ENCODE measurements at places on chromosomes 12 and 14. TPM values are rescaled to one million over a fixed set of nuclear protein-coding genes. Genes with fewer than 3 reads are reported as not detected.

Gene POTEG
- not detected for total RNA-seq

Gene KCTD10
- 36.5 TPM for total RNA-seq

DNA sequence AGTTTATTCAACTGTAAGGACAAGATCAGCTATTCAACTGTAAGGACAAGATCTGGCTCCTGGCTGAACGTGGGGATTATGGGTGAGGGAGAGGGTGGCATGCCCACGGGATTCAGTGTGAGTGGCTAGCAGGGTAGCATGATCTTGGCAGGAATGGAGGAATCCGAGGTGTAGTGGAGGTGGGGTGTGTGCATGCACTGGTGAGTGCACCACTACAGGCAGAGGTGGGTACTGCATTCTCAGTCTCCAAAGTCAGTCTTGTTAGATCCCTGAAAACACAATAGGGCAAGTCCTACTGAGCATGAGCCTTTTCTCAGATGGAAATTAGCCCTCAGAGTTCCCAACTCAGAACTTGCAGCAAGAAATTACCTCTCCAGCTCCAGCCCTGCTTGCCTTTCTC is 32.2 kb upstream of the DCD start:
- DNase-seq, result no peak
- no peaks in the 10 kb centered on the region for H3K4me1 ChIP-seq
- no peak overlapping the region for H3K27ac ChIP-seq
- H3K27me3 ChIP-seq, result peaks cover 4% of the 10 kb centered on the region

DNA sequence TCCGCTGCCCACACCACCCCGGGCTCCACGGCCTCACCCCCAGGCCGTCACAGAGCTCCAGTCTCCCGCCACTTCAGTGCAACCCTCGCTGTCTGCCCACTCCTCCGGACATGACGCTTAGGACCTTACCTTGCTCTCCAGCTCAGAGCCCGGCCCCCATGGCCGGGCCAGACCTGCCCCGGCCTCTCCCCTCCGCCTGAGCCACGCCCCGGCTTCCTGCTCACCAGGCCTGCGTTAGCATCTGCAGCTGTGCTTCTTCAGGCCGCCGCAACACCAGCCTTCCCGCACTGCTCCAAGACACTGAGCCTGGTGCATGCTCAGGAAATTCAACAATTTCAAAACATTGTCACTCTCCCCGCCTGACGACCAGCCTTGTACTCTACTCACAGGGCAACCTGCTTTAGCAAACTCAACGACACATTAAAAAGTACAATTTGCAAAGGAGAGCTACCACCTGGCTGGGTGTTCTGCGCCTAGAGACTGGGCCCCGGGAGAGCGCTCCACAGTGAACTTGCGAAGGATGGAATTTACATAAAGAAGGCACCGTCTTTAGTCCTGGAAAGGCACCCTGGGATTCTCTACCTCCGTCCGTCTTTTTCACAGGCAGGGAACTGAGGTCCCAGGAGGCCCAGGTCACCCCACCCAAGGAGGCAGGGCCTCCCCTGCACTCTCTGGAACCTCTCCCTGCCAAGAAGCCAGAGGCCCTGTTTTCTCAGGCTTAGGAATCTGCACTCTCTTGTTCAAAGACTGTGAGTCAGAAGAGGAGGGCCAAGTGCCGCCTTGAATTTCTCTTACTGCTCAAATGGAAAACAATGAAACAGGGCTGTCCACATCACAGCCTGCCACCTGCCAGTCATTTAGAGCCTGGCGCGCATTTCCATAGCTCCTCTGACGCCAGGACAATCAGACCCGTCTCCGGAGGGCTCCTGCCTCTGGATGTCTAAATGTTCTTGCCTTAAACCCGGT is 51.3 kb downstream of the STX2 start:
- no peaks in the 10 kb centered on the region for H3K27me3 ChIP-seq
- peaks cover 9% of the 10 kb centered on the region for H3K36me3 ChIP-seq
- no peak overlapping the region for H3K4me3 ChIP-seq
- no peak overlapping the region for H3K27ac ChIP-seq
- DNase-seq, result no peak
- no peaks in the 10 kb centered on the region for H3K4me1 ChIP-seq

GRCh38 chr12:21831791-21832344 is 57.4 kb upstream of the KCNJ8 start:
- H3K4me1 ChIP-seq, result no peaks in the 10 kb centered on the region
- no peaks in the 10 kb centered on the region for H3K27me3 ChIP-seq
- H3K27ac ChIP-seq, result no peak overlapping the region
- DNase-seq, result peak; percentile 57

DNA sequence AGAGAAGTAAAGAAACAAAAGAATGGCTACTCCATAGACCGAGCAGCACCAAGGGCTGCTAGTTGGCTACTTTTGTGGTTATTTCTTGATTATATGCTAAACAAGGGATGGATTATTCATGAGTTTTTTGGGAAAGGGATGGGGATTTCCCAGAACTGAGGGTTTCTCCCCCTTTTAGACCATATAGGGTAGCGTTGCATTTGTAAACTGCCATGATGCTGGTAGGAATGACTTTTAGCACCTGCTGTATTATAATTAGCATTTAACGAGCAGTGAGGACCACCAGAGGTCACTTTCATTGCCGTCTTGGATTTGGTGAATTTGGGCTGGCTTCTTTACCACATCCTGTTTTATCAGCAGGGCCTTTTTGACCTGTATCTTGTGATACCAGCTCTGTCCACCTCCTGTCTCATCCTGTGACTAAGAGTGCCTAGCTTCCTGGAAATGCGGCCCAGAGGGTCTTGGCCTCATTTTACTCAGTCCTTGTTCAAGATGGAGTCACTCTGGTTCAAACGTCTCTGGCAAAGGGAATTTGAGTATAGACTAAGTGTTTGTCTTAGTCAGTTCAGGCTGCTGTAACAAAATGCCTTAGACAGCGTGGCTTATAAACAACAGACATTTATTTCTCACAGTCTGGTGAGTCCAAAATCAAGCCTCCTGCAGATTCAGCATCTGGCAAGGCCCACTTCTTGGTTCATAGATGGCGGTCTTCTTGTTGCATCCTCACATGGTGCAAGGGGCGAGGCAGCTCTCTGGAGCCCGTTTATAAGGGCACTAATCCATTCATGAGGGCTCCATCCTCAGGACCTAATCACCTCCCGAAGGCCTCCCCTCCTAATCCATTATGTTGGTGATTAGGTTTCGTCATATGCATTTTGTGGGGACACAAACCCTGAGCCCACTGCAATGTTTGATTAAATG is 348.3 kb upstream of the SFSWAP start:
- no peak overlapping the region for H3K4me3 ChIP-seq
- no peaks in the 10 kb centered on the region for H3K36me3 ChIP-seq
- no peaks in the 10 kb centered on the region for H3K4me1 ChIP-seq
- DNase-seq, result no peak

DNA sequence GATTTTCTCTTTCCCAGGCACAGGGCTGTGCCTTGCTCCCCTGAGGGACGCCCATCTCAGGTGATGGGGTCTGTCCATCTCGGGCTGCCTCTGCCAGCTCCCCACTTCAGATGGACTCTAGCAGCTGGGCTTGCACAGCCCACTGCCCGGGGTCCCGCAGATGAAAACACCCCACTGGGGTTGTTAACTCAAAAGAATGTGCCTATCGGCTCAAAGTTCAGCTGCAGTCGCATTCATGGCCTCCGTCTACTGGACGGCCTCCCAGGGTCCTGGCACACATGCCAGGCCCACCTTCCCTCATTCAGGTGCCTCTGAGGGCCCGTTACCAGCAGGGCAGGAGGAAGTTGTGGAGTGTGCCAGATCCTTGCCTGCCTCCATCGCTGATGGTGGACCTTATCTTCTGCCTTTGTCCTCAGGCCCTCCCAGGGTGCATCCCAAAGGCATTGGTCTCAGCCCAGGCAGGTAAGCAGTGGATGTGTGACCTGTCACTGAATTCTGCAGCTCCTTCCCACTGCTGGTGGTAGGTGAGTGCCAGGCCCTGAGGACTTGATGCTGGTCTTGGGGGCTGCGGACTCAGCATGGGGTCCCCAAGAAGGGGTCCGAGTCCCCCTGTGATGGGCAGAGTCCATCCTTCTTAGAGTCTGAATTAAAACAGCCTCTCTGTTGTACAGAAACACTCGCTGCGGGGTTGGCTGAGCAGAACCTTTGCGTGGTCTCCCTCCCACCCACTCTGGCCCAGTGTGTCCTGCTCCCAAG is 324.6 kb upstream of the DIO3 start:
- H3K27ac ChIP-seq, result no peak overlapping the region
- H3K36me3 ChIP-seq, result no peaks in the 10 kb centered on the region
- no peak for DNase-seq
- H3K4me1 ChIP-seq, result no peaks in the 10 kb centered on the region
- H3K4me3 ChIP-seq, result no peak overlapping the region

DNA sequence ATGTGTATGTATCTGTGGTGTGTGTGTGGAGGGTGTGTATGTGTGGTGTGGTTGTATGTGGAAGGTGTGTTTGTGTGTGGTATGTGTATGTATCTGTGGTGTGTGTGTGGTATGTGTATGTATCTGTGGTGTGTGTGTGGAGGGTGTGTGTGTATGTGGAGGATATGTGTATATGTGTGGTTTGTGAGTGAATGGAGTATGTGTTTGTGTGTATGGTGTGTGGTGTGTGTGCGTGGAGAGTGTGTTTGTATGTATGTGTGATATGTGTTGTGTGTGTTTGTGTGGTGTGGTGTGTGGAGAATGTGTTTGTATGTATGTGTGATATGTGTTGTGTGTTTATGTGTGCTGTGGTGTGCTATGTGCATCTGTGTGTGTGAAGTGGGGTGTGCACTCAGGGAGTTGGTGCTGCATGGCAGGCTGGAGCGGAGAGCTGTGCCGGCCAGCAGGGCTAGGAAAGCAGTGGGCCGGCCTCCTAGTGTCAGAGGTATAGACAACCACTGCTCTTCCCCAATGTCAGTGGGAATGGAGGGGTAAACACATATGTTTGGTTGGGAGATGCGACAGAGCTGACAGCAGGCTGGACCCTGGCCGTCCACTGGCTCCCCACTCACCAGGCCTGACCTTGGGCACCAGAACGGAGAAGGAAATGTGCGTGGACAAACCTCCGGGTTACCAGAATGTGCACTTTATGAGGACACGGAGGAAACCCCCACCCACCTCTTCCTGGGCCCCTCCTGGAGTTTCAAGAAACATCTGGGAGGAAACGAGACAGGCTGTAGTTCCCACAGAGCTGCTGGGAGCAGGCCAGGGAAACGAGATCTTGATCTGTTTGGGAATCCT is 60.7 kb downstream of the CLMN start:
- H3K36me3 ChIP-seq, result no peaks in the 10 kb centered on the region
- no peak overlapping the region for H3K27ac ChIP-seq
- H3K4me3 ChIP-seq, result no peak overlapping the region
- no peaks in the 10 kb centered on the region for H3K4me1 ChIP-seq
- no peak for DNase-seq

DNA sequence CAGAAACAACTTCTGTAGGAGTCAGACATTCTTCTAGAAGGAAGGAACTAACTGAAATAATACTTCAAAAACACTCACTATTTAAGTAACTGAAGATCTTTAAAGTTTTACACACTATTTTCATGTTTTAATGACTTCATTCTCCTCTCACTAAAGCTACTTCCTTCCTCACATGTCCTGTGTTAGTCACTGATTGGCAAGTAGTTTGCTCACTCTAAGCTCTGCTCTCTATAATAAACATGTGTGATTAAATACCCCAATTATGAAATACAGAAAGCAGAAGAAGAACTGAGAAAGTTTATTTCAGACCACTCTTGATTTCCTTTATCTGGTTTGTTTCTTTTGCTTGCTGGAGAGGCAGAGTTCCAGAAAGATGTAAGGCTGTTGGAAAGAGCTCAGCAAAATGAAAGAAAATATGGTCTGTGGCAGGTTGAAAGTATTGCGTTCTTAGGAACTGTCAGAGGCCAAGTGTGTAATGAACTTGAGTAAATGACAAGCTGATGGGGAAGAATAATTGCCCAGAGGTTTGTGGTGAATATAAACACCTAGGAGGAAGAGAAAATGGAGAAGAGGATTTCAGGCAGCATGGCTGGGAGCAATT is 522.0 kb upstream of the SEL1L start:
- no peaks in the 10 kb centered on the region for H3K36me3 ChIP-seq
- DNase-seq, result no peak
- H3K4me1 ChIP-seq, result no peaks in the 10 kb centered on the region
- H3K4me3 ChIP-seq, result no peak overlapping the region
- no peaks in the 10 kb centered on the region for H3K27me3 ChIP-seq

- H3K4me1 ChIP-seq, result peaks cover 38% of the 10 kb centered on the region
- H3K27me3 ChIP-seq, result no peaks in the 10 kb centered on the region
- H3K27ac ChIP-seq, result no peak overlapping the region
- no peaks in the 10 kb centered on the region for H3K36me3 ChIP-seq
- DNase-seq, result no peak
These were observed 12.6 kb upstream of the TIGAR start for GRCh38 chr12:4308334-4308950.

GRCh38 chr14:73176685-73177084 is 40.4 kb downstream of the PSEN1 start:
- peaks cover 19% of the 10 kb centered on the region for H3K4me1 ChIP-seq
- H3K4me3 ChIP-seq, result no peak overlapping the region
- no peak overlapping the region for H3K27ac ChIP-seq

- H3K36me3 ChIP-seq, result no peaks in the 10 kb centered on the region
- no peak overlapping the region for H3K4me3 ChIP-seq
- H3K4me1 ChIP-seq, result no peaks in the 10 kb centered on the region
- peak; percentile 70 for DNase-seq
- no peaks in the 10 kb centered on the region for H3K27me3 ChIP-seq
These were observed 31.9 kb downstream of the FOS start for GRCh38 chr14:75310295-75311111.

GRCh38 chr14:64954491-64955240 is 12.1 kb upstream of the GPX2 start:
- no peaks in the 10 kb centered on the region for H3K36me3 ChIP-seq
- DNase-seq, result no peak
- no peak overlapping the region for H3K4me3 ChIP-seq
- H3K4me1 ChIP-seq, result no peaks in the 10 kb centered on the region

DNA sequence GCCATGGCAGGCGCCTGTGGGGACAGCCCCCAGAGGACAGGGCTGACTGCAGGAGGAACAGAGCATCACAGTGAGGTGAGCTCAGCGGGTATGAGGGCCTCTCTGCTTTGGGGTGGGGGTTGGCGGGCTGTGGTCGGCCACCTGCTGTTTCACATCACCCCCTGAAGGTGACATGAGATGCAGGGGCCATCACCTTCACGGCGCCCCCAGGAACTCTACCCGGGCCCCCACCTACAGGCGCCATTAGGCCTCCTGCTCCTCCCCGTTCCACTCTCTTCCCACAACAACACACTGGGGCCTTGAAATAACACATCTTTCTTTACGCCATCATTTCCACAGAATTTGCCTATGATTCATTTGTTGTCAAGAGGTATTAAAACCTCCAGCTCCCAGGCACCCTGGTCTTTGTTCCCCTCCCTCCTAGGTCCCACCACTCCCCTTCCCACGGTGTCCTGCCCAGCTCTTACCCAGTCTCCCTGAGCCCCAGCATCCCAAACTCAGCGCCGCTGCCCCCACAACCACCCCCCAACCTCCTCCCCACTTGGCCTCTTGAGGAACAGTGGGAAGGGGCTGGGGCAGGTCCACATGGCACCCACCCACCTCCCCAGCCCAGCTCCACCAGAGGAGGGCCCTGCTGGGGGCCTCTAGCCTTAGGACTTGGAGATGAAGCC is 12.7 kb upstream of the HDAC7 start:
- peaks cover 23% of the 10 kb centered on the region for H3K4me1 ChIP-seq
- no peaks in the 10 kb centered on the region for H3K36me3 ChIP-seq
- DNase-seq, result peak; percentile 11
- H3K4me3 ChIP-seq, result no peak overlapping the region

All from adrenal gland (tissue), 19 donors.